Prostate gland (tissue), 2 donors: ENCODE measurements at places on chromosomes 6 and 20.
A peak's percentile ranks its signal among the peaks of the same experiment; 100 is the strongest.

DNA sequence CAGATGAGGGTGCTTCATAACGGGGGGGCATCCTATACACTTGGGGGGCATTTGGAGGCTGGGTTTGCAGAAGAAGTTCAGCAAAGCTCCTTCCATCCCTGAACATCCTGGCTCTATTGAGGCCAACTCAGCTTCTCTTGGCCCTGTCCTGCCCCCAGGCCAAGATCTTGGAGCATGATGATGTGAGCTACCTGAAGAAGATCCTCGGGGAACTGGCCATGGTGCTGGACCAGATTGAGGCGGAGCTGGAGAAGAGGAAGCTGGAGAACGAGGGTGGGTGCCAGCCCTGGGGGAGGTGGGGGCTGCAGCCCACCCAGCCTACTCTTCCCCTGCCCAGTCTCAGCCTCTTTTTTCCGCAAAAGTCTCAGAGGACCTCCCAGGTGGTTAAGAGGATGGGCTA, 17.2 kb downstream of the GDAP1L1 start:
- DNase-seq = no peak

GRCh38 chr6:38651121-38651784, 11.5 kb upstream of the BTBD9 start:
- DNase-seq = no peak

DNA sequence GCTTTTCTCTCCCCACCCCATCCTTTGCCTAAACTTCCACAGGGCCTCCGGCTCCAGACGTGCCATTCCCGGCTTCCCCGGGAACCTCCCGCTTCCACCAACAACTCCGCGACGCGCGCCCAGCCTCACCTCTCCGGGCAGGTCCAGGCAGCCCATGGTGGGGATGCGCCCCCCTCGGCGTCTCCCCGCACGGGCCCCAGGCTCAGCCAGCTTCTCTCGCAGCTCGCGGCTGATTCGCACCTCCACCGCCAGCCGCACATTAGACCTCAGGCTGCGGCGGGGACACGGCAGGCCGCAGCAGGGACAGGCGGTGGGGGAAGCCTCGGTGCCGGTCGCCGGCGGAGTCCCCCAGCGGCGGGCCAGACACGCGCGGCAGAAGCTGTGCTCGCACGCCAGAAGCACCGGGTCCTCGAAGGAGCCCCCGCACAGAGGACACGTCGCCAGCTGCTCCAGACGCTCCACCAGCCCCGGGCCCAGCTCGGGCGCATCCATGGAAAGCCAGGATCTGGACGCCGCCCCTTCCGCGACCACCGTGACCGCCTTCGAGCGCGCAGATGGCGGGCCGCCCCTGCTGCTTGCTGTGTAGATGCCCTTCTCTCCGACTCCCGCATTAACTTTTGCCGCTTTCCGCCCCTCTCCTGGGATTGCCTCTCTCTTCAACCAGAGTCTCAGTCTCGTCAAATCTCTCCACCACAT, at the start of gene RNF39:
TSS of gene RNF39 (minus strand) at position 676 of the 696 bp plus-strand sequence. CDS start at position 492, 184 bp downstream.
- peak; percentile 13 for DNase-seq

DNA sequence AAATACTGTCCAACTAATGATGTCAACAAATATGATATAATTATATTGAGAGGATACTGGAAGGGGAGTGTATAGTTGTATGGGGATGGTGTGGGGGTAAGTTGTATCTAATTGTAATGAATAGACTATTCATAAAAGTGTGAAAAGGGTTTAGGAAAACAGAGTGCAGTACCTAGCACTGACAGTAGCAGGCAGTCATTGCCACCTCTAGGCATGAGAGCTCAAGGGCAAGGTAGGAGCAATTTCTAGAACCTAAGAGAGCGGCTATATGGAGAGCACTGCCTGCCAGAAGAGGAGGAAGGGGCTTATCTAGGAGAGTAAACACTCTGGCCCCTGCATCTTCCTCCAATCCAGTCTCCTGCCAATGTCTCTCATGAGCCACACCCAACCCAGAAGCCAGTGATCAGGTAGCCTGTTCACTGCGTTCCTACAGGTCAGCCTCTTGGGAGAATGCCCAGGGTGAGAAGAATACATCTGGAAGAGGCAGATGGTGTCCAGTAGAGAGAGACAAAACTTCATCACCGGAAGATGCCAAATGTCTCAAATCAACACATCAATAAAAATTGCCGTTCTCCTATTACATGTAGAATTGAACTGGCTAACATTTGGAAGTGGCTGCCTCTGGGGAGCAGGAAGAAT, 200.0 kb downstream of the LY86 start:
- DNase-seq = no peak

DNA sequence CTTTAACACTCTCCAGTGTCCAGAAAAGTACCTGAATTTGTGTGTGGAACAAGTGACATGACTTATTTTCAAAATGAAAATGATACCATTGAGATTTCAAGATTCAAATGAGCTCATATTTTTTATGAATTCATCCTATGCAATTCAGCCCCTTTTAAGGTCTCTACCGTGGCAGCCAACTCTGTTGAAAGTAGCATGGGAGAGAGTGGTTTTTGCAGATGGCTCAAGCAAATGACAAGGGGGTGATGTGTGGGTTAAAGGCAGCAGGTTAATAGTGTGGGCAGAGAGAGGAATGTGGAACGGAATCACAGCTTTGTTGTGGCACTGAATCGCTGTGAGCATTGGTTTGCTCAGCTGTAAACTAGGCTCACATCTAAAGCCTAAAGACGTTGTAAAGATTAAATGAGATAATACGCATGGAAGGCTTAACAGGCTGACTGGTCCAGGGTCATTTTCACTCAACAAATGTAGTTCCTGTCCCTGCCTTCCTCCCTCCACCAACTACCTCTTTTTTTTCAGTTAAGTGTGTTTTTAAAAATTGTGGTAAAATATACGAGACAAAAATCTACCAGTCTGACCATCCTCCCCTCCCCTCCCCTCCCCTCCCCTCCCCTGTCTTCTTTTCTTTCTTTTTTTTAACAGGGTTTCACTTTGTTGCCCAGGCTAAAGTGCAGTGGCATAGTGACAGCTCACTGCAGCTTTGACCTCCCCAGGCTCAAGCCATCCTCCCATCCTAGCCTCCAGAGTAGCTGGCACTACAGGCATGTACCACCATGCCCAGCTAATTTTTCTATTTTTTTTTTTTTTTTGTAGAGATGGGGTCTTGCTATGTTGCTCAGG, 114.7 kb upstream of the ZNF217 start:
- DNase-seq = no peak

- DNase-seq = no peak
These were observed 103.5 kb downstream of the CD24 start for GRCh38 chr6:106870824-106871717.

GRCh38 chr20:58483051-58483450, 32.1 kb downstream of the APCDD1L start:
- DNase-seq = no peak

- DNase-seq = no peak
These were observed 91.0 kb downstream of the FYN start for GRCh38 chr6:111782192-111782809.

- DNase-seq = no peak
These were observed 93.7 kb upstream of the QKI start for GRCh38 chr6:163320804-163321203.

GRCh38 chr6:13831615-13832014, 17.3 kb upstream of the MCUR1 start:
- no peak for DNase-seq

- no peak for DNase-seq
These were observed 20.4 kb upstream of the LBP start for GRCh38 chr20:38325905-38326304.

DNA sequence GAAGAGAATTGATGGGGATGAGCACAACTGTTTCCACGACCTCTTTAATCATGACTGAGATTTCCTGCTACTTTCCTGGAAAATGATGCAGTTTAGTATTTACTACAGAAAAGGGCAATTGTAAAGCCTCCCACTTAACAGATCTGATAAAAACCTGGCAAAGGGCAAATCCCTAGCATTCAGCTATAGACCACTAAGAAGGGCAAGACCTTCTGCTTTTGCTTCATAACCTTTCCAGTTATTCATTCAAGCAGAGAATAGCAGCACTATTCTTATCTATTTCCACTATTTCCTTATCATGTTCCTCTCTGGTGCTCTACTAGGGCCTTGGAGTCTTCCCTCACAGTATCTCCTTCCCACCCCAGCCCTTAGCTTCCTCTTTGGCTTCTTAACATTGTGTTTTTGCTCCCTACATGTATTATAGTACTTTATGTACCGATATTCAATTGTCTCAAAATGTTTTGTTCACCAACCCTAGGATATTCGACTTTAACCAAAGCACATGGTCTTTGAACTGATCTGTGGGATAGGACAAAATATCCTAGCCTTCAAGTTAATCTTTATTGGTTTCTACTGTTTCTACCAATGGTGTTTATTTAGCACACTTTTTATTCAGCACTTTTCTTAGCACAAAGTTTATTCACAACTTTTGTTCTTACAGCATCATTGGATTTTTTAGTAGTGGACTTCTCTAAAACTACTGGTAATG, 32.7 kb upstream of the MANEA start:
- DNase-seq = no peak

- DNase-seq = no peak
These were observed 57.8 kb downstream of the KIZ start for GRCh38 chr20:21183722-21184121.

DNA sequence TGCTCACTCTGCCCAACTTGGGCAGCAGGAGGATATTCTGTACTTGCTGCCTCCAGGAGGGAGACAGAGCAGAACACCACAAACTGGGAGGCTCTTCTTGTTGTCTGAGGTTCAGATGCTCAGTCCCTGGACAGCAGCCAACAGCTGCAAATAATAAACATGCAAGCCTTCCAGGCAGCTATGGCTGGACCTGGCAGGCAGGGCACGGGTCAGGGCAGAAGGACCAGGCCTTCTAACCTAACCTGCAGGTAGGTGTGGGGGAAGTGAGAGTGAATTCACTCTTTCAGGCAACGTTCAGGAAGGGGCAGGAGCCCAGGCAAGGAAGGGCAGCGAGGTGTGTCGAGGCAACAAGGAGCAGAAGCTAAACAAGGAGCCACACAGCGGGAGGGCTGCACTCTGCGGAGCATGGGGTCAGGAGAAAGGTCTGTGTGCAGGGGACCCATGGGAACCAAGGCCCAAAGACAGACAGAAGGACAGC, 31.5 kb downstream of the NINL start:
- no peak for DNase-seq

DNA sequence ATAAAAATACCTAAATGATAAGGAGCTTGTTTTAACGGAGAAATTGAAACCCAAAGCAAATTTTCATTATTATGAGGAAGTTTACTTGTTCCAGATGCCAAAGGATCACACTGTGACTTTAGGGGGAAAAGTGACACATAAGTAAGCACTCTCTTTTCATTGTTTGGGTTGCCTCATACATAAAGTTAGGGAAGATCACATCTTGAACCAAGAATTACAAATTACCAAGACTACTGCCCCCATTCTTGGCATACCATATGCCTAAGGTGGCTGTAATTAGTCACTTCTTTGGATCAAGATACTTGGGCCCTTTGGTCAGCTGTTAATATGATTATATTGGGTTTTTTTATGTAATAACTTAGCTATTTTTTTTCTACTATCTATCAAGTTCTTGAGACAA, 269.0 kb downstream of the COL12A1 start:
- no peak for DNase-seq

- no peak for DNase-seq
These were observed 63.6 kb upstream of the NAA20 start for GRCh38 chr20:19953606-19954005.

GRCh38 chr6:10531503-10531902, 10.4 kb downstream of the GCNT2 start:
- no peak for DNase-seq
